Fibroblast of lung (primary cell): ENCODE measurements at places on chromosomes 11 and 22.

- no peaks in the 10 kb centered on the region for H3K27me3 ChIP-seq
- H3K4me3 ChIP-seq = no peak overlapping the region
- H3K4me1 ChIP-seq = no peaks in the 10 kb centered on the region
- peaks cover 37% of the 10 kb centered on the region for H3K36me3 ChIP-seq
- DNase-seq = peak; percentile 44
- no peak overlapping the region for H3K27ac ChIP-seq
These were observed 4.4 kb upstream of the FOXRED2 start for GRCh38 chr22:36510966-36511881.

DNA sequence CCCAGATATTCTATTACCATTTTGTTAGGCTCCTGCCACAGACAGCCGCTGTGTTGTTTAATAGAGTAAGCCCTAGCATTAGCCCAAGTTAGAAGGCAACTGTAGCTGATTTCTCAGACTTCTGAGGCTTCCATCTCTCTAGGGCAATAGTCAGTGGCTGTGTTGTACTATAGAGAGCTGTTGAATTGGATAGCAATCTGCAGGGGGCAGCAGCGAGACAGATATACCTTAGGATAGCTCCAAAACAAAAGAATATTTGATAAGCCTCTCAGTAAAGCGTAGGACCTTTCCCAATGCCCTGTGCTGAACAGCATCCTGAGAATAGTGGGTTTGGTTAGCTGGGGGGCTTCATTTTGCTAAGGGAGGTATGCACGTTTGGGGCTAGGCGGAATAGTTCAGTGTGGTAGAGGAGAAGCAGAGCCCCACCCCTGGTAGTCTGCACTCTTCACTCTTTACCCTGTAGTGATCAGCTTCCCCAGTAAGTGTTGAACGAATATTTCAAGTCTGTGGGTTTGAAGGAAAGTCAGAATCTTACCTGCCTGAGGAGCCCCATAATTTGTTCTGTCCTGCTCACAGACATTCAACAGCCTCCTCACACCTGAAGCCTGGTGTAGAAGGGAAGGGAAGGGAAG lies 515.1 kb downstream of the INSC start:
- no peak overlapping the region for H3K4me3 ChIP-seq
- H3K27me3 ChIP-seq = no peaks in the 10 kb centered on the region
- no peaks in the 10 kb centered on the region for H3K4me1 ChIP-seq
- H3K36me3 ChIP-seq = no peaks in the 10 kb centered on the region
- DNase-seq = no peak

- no peak overlapping the region for H3K27ac ChIP-seq
- no peak for DNase-seq
- H3K27me3 ChIP-seq = no peaks in the 10 kb centered on the region
- no peaks in the 10 kb centered on the region for H3K4me1 ChIP-seq
- H3K4me3 ChIP-seq = no peak overlapping the region
- no peaks in the 10 kb centered on the region for H3K36me3 ChIP-seq
These were observed 15.5 kb downstream of the MUC15 start for GRCh38 chr11:26556582-26556981.

DNA sequence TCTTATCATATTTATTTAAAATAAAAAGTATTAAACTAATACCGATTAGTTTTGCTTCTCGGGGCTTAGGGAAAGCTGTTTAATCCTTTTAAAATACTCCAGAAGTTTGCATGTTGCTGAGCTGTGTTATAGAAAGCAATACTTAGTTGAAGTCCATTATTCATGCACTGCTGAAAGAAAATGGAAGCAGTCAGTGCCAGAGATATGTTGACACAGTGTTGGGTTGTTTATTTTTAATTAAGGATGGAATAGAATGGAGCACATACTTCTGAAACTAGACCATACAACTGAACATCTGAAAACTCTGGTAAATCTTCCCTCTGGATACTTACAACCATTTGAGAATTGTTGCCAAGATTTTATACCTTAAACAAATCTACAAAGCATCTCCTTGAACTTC lies 282.7 kb upstream of the CCDC179 start:
- no peaks in the 10 kb centered on the region for H3K27me3 ChIP-seq
- no peak overlapping the region for H3K4me3 ChIP-seq
- no peak for DNase-seq
- no peaks in the 10 kb centered on the region for H3K4me1 ChIP-seq
- no peak overlapping the region for H3K27ac ChIP-seq

DNA sequence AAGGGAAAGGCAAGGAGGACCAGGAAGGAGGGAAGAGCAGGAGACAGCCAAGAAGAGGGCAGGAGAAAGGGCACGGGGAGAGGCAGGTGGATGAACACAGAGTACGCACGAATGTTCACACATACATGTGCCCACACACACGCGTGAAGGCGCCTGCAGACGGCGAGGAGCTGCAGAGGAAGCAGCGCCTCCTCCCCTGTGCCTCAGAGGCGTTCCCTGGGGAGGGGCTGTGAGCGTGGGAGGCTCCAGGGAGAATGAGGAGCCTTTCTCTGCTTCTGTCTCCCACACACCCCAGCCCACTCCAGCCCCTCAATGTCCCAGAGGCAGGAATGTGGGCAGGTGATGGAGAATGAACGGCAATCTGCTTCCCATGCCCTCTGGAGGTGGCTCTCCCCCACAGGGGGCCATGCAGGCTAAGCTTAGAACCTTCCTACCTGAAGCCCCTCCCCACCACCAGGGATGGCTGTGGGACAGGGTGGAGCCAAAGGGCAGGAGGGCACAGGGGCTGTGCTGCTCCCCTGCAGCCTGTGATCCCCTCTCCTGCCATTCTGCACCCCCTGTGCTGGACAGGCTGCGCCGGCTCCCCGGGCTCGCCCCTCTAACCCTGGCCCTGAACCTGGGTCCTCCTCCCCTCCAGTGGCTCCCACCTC lies 25.3 kb downstream of the PPM1F start:
- H3K36me3 ChIP-seq = peaks cover 16% of the 10 kb centered on the region
- no peaks in the 10 kb centered on the region for H3K4me1 ChIP-seq
- H3K27ac ChIP-seq = no peak overlapping the region
- DNase-seq = no peak
- no peaks in the 10 kb centered on the region for H3K27me3 ChIP-seq
